ENCODE measurements at places on chromosomes 7 and 10.

- DNase-seq = no peak
Observed at GRCh38 chr10:21961847-21962246, 41.7 kb downstream of the DNAJC1 start.

DNA sequence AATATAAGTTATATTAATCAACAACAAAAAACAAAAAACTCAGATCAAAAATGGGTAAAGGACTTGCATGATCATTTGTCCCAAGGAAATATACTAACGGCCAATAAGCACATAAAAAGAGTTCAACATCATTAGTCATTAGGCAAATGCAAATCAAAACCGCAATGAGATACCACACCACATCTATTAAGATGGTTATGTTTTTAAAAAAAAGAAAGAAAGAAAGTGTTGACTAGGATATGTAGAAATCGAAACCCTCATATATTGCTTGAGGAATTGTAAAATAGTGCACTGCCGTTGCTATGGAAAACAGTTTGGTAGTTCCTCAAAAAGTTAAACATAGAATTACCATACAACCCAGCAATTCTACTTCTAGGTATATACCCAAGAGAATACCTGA lies 39.4 kb upstream of the CTNNA3 start:
- DNase-seq = no peak

- peak; percentile 25 for DNase-seq
Observed at GRCh38 chr7:142669074-142669654, 80.1 kb upstream of the PRSS1 start.

- DNase-seq = no peak
Observed at GRCh38 chr7:105937411-105937810, 25.7 kb upstream of the CDHR3 start.

GRCh38 chr7:6232116-6232515 lies 40.3 kb downstream of the CYTH3 start:
- DNase-seq = no peak

- no peak for DNase-seq
Observed at GRCh38 chr7:129772646-129773280, 161.2 kb downstream of the NRF1 start.

DNA sequence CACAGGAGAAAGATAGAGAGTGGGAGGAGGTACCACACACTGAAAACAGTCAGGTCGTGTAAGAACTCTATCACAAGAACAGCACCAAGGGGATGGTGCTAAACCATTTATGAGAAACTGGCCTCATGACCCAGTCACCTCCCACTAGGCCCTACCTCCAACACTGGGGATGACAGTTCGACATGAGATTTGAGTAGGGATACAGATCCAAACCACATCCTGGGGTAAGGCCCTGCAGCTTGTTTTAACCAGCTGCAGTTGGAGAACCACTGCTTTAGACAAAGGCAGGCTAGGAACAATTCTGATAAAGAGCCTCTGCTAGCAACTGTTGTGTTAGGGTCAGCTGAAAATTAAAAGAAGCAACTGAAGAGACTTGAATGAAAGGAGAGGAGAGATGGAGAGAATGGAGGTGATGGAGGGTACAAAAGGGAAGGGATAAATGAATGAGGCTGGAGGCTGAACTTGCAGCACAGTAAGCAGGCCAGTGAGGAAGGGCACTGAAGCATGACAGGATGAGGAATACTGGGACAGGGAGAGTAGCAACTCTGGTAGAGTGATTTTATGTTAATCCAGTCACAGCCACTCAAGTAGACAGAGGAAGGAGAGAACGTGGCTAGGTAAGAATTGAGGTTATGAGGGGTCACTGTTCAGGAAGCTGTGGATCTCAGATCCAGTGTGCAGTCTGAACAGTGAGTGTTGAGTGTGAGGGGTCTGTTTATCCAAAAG lies 23.6 kb downstream of the MEST start:
- DNase-seq = no peak

- DNase-seq = no peak
Observed at GRCh38 chr7:158055726-158056510, 531.7 kb downstream of the PTPRN2 start.

- DNase-seq = no peak
Observed at GRCh38 chr7:37417107-37417474, 31.6 kb downstream of the ELMO1 start.

DNA sequence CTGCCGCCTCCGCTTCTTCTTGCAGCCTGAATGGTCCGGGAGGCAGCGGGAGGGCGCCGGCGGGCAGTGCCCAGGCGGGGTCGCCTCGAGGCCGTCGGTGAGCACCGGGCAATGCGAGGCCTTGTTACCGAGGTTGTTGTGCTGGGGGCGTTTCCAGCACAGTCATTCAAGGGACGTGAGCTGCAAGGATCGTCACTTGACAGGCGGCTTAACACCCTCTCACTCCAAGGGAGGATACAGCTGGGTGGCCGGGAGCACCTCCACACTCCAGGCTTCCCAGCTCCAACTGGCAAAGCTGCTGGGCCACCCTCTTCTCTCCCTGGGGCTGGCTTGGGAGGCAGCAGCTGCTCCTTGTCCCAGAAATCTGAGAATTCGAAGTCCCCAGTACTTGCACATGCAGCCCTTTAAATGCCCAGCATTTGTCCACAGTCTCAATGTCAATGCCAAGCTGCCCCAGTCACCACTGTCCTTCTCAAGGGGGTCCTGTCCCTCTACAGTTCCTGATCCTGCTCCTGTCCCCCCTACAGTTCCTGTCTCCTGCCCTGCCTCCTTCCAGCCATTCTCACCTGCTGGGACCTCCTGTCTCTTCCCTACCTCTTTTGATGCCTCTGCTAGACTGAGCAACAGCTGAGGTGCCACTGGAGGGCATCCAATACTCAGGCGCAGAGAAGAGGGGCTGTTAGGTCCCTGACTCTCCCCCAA lies 4.4 kb upstream of the HOXA11 start:
- DNase-seq = peak; percentile 90

DNA sequence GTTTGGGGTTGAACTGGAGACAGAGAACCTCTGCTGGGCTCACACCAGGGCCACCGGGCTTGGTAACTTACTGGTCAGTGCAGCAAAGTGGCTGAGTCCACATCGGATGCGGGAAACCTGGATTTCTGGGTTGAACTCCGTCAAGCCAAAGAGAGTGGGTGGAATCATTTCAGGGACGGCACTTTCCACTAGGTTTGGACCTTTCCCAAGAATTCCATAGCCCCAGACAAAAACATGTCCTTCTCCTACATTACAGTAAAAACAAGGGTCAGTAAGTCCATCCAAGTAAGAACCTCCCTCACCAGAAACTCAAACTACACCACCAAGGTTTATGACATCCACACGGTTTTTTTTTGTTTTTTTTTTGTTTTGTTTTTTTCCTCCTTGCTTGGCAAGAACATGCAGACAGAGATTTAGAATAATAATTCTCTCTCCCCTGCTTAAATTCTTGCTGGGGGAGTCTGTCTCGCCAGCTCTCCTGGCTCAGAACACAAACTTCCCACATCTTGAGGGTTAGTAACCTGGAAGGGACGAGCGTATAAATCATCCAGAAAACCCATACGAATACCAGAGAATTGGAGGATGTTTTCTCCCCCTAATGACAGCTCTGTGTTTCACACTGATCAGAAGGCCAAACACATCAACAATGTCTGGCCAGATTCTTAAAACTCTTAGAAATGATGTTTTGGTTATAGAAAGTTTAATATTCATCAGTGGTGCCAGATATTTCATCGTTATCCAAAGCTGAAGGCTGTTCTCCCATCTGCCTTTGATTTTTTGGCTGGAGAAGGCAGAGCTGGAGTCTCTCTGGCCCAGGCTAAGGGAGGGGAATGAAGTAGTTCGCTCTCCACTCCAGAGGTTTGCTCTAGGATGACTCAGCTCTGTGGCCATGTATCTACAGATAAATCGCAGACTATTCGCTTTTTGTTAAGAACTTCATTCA lies 17.5 kb downstream of the RCC1L start:
- peak; percentile 83 for DNase-seq

DNA sequence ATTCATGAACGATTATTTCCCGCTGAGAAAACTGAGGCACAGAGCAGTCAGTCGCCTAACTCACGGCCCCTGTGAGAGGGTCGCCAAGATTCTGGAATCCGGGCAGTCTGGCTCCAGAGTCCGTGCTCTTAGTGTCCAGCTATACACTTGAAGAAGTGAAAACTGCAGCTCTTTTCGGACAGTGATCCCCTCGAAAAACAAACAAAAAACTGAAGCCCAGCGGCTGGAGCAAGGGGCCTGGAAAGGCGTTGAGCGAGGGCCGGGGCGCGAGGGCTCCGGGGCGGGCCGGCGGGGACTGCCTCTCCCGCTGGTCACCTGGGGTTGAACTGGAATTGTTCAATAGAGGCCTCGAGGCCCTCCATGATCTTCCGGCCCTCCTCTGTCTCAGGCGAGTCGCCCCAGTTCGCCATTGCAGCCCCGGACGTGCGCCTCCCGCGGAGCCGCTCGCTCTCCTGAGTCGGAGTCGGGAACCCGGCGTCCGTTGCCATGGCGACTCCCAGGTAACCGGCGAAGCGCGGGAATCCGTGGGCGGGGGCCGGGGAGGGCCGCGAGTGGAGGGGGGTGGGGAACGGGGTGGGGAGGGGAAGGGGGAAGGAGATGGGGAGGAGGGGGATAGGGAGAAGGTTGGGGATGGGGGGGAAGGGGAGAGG lies 881 bp downstream of the C10orf67 start:
- peak; percentile 57 for DNase-seq

GRCh38 chr7:17402628-17403278 lies 104.3 kb downstream of the AHR start:
- no peak for DNase-seq

DNA sequence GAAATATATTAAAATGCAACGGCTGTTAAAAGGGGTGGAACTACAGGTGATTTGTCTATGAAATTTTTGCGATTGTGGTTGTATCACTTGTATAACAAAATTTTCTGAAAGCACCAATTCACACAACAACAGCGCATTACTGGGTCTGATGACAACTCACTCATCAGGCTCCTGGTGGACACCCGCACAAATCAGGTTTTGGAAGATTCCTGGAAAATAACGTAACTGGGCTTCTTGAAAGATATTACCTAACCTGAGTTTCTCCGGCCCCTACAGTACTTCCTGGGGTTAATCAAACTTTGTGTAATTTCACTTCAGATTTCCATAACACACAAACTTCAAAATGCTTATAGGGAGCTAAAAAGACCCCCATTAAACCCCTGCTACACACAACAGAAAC lies 7.6 kb downstream of the SNX8 start:
- DNase-seq = no peak

GRCh38 chr10:51918884-51919325 lies 219.5 kb upstream of the CSTF2T start:
- no peak for DNase-seq

- DNase-seq = no peak
Observed at GRCh38 chr10:124389613-124390361, 28.9 kb downstream of the OAT start.

GRCh38 chr7:153682628-153683027 lies 369.6 kb upstream of the DPP6 start:
- no peak for DNase-seq

GRCh38 chr10:132223156-132223590 lies 36.4 kb downstream of the DPYSL4 start:
- DNase-seq = peak; percentile 82

DNA sequence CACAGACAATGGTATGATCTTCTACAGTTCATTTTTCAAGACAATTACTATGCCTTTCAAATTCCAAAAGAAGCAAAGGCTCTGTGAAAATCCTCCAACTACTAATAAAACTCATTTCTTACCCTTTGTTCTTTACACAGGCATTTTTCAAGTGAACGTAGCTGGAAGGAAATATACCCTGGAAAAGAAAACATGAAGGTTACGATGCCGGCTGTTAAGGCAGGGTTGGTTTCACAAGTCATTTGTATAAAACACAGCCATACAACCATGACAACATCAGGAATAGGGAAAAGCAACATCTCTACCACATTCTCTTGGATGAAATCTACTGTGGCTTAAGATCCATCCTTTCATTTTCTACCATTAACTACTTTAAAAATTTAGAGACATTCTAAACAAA lies 207.9 kb downstream of the DOCK4 start:
- no peak for DNase-seq

GRCh38 chr10:98172073-98172472 lies 37.6 kb downstream of the R3HCC1L start:
- peak; percentile 18 for DNase-seq

GRCh38 chr7:46150721-46151120 lies 229.6 kb upstream of the IGFBP3 start:
- DNase-seq = no peak

DNA sequence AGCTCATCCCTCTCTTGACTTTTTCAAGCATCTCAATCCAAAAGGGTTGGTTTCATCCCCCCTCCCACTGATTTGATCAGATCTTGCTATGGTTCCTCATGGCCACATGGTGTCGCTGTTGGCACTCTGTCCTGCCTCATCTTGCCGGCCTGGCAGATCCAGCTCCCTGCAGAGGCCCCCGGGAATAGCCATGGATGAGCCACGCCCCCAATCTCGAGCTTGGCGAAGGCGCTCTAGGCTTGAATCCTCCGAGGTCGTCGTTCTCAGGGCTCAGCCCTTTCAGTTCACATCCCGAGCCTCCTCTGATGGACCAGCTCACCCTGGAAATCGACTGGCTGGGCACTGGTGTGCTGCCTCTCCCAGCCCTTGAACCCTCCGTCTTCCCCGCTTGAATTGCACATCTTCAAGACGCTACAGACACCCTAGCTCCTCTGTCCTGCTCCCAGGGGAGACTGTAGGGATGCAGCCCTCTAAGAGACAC lies 628.7 kb downstream of the TYW1 start:
- peak; percentile 43 for DNase-seq

GRCh38 chr10:32911285-32912016 lies 46.6 kb downstream of the ITGB1 start:
- no peak for DNase-seq

GRCh38 chr10:79068203-79068561 lies 584 bp upstream of the ZMIZ1 start:
- DNase-seq = no peak

GRCh38 chr10:71816936-71817618 lies 34.0 kb downstream of the PSAP start:
- no peak for DNase-seq

DNA sequence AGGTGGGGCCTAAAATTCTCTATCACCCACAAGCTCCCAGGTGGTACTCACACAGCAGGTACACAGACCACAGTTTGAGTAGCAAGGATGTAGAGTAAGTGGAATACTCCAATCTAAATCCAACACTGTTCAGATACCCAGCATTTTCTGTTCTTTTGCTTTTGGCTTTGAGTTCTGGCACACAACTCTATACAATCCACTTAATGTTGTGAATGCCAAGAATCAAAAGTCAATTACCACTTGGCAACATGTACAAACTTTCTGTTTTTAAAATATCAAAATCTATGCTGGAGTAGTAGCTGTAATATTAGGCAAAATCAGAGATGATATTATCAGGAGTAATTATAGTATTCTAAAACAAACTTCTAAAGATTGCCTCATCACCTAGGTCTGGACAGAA lies 133.4 kb upstream of the LRRTM3 start:
- no peak for DNase-seq

DNA sequence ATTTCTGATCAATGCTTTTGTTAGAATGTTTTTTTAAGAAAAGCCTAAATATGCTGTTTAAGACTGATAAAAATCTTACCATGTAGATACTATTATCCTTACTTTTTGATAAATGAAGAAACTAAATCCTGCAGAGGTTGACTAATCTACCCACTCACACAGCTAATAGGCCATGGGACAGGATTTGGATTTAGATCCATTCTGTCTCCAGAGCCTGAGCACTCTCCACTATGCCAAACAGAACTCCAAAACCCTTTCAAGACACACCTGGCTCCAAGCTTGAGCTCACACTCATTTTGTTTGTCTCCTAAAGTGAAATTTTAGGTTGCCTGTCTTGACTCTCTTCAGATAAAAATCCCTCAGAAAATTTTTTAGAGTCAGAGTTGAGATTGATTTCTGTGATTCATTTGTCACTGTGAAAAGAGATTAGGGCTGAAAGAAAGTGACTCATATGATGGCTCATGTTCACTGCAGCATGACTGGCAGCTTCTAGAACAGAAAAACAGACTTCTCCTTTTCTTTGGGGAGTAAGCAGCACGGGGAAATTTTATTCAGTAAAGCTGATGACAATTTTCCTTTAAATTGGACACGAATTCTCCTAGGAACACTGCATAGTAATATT lies 132.3 kb upstream of the POT1 start:
- peak; percentile 40 for DNase-seq

All from EH (cell line).